ENCODE measurements at places on chromosomes 5 and 9.

DNA sequence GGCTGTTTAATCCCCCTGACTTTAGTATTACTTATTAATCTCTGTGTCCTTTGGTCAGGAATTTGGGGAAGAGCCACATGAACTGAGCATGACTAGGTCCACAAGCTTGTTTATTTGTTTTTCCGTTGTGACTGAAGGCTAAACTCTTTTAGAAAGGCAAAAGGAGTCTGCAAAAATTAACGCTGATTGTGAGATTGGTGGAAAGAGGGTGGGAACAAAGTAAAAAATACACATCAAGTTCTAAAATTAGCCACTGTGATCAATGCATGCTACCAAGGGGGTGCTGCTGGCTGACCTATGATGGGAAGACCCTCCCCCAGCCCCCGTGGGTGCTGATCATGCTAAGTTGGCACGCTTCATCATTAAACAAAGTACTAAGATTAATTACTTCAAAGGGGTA lies 356.8 kb downstream of the ADGRV1 start:
- no peak for DNase-seq

DNA sequence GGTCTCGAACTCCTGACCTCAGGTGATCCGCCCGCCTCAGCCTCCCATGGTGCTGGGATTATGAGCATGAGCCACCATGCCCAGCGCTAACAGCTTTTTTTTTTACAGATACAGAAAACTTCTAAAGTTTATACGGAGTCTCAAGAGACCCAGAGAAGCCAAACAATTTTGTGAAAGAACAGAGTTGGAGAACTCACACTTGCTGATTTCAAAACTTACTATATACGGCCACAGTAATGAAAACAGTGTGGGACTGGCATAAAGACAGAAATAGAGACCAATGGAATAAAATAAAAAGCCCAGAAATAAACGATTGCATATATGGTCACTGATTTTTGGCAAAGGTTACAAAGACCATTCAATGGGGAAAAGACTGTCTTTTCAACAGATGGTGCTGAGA lies 85.6 kb upstream of the CACNA1B start:
- DNase-seq, result no peak

DNA sequence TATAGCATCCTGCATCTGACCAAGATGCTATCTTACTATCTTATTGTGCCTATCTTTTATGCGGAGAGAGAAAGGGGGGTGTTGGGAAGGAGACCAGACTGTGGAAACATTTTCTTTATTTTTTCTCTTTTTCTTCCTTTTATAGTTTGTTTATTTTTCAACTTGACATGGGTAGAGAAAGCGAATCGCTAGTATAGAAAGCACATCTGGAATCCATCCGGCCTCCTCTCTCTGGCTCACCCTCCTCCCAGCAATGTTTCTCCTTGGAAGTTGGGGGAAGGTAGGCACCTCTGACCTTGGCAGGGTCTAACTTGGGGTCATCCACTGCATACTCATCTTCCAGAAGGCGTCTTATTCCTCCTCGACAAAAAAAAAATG lies 3.9 kb downstream of the S1PR3 start:
- no peak for DNase-seq

DNA sequence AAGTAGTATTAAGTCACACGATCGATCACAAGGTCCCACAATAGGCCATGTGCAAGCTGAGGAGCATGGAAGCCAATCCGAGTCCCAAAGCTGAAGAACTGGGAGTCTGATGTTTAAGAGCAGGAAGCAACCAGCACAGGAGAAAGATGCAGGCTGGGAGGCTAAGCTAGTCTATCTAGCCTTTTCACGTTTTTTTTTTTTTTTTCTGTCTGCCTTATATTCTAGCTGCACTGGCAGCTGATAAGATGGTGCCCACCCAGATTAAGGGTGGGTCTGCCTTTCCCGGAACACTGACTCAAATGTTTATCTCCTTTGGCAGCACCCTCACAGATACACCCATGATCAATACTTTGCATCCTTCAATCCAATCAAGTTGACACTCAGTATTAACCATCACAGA lies 6.5 kb downstream of the PPIP5K2 start:
- no peak for DNase-seq

DNA sequence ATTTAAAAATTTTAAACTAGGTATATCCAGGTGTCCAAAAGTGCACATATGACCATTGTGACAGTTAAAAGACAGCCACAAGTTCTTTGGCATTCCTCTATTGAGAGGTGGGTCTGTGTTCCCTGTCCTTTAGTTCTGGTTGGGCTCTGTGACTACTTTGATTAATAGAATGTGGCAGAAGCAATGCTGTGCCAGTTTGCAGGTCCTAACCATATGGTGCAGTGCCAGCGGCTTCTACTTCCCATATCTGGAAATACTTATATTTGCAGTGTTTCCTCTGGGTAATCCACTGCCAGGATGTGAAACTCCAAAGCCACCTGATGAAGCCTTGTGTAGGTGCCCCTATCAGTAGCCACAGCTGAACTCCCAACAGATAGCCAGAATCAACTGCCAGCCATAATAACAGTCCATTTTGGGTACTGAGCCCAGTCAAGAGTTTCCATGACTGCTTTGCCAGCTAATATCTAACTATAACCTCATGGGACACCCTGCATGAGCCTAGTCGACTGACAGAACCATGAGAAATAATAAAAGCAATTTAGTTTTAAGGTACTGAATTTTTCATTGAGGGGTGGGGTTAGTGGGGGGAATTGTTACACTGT lies 361.0 kb upstream of the SEMA6A start:
- DNase-seq, result no peak

DNA sequence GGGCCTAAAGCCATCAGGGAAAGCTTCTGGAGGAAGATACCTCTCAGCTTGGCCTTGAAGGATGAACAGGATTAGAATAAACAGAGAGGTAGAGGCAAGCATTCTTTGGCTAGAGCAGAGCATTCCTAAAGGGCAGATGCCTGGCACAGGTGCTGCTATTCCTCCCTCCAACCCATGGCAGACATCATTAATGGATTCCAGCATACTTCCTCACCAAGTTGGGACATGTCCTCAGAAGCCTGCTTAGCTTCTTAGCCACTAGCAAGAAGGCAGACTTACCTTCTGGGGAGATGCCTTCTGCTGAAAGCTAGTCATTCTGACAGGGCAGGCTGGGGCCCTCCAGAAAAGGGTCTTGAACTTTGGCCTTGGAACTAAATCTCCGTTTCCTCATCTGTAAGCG lies 122.0 kb downstream of the RGS3 start:
- DNase-seq, result no peak

- DNase-seq, result no peak
These were observed 422.0 kb downstream of the YTHDC2 start for GRCh38 chr5:113935453-113935852.

GRCh38 chr5:115673596-115673995 lies 47.8 kb upstream of the TMED7 start:
- DNase-seq, result no peak

DNA sequence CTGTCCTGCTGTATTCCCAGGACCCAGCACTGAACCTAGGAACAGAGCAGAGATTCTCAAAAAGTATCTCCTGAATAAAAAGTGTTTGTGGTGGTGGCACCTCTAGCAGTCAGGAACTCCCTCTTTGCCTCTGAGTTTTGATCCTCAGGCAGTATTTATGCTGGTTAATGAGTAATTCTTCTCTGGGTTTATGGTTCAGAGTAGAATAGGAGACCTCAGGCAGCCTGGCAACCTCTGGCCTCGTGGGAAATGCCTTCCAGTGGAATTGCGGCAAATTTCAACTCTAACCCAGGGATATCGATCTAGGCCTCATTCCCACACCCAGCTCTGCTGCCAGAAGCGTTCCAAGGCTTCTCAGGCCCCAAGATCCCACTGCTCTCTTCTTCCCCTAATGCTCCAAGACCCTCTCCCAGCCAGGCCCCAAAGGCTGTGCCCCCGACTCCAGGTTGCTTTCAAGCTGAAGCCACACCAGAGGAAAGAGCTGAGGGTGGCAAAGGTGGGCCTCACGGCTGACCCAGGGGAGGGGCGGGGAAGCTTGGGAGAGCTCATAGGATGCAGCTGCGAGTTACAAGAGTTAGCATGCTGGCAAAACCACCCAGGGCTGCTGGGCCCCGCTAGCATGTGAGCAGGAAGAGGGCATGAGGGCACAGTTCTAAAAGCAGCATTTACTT lies 10.9 kb upstream of the HDHD3 start:
- no peak for DNase-seq

- DNase-seq, result no peak
These were observed 8.8 kb downstream of the SPIN1 start for GRCh38 chr9:88396836-88397577.

DNA sequence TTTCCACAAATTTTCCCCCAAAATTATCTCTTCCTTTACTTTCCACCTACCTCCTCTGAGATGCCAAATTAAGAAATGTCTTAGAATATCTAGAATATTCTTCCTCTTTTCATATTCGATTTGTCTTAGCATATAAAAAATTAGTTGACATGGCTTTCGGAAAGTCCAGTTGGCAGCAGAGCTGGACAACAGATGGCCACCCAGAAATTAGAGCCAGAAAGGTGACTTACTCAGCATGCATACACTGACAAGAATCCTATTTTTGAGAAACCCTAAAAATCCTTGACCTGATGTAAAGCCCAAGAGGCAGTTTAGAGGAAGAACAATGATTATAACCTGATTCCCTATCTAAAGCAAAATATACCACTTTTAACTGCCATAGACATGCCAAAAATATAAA lies 22.0 kb downstream of the TMEM167A start:
- no peak for DNase-seq

- no peak for DNase-seq
These were observed 56.0 kb upstream of the HMHB1 start for GRCh38 chr5:143755966-143756365.

- DNase-seq, result peak; percentile 47
These were observed 76.9 kb upstream of the HTR4 start for GRCh38 chr5:148730942-148731898.

- DNase-seq, result no peak
These were observed 92.5 kb upstream of the RARS1 start for GRCh38 chr5:168393773-168394172.

DNA sequence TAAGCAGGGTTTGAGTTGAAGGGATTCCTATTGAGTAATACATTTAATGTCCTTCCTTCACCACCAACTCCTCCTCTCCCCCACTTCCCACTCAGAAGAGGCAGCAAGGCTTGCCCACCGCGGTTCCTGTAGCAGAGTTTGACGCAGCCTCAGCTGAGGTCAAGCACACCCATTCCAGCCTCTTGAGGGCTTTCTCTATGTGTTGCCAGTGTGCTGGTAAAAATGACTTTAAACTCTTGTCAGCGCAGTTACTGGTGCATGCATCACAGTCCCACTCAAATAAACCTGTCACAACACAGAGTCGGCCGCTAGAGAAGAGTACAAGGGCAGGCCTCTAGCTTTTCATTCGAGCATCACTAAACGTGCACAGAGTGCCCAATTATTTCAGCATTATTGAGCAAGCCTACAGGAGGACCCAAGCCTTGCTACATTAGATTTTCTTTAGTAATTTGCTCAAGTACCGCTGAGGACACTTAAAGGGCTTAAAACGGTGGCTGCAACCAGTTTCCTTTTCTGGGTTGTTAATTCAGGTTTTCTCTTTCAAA lies 79.6 kb downstream of the TLE4 start:
- DNase-seq, result no peak

DNA sequence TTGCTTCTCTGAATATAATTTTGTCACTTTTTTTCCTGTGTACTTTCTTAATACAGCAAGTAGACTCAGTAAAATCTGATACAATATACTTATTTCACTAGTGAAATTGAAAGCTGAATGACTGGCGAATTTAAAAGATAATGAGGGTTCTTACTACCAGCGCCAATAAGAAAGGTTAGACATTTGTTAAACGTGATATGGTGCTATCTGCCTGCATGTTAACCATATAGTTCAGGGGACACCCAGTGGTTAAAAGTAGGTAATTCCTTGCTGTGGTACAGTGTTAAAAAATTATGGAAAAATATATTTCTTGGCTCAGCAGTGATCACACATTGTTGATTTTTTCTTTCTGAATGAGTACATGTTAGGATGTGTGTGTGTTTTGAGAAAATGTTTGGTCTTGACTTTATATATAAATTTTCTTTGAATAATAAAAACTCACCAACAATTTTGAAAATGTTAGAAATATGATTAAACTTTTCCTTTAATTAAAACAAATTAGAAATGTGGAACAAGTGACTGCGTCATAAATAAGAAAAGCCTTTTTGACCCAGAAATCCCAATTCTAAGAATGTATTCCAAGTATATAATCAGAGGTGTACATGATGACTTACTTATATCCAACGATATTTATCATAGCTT lies 25.8 kb downstream of the CAST start:
- no peak for DNase-seq

GRCh38 chr9:133224762-133225161 lies 15.7 kb upstream of the OBP2B start:
- DNase-seq, result no peak

DNA sequence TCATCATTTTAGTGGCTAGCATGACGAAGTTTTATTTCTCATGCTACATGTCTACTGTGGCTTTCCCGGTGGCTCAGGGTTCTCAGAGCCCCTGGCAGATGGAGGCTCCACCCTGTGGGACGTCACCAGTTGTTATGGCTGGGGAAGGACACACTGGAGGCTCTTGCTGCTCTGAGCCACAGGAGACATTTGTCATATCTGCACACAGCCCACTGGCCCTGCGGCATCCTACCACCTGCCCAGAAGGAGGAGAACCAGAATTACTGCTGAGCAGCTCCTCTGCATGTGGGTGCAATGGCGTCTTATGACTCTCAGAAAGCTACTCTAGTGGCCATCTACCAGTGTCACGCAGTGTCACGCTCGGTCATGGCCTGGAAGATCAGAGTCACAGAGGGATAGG lies 6.6 kb downstream of the OR13J1 start:
- no peak for DNase-seq

DNA sequence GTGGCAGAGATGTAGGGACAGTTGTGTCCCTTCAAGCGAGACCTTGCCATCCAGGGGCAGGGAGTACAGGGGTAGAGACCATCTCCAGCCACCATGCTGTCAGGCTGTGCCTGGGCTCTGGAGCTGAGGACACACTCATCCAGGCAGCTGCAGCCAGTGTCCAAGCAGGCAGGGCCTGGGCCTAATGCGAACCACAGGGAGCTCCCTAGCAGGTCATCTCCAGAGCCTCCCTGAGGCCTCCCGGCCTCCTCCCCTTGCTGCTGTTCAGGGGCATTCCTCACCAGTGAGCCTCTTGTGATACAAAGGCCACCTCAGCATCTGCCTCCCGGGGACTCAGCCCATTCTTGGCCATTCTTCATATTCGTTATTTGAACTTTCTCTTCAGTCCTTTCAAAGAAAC lies 35.0 kb downstream of the TPPP start:
- no peak for DNase-seq

- no peak for DNase-seq
These were observed 4.2 kb upstream of the RASA1 start for GRCh38 chr5:87263498-87263897.

GRCh38 chr5:109161914-109162683 lies 247.7 kb downstream of the PJA2 start:
- DNase-seq, result no peak

DNA sequence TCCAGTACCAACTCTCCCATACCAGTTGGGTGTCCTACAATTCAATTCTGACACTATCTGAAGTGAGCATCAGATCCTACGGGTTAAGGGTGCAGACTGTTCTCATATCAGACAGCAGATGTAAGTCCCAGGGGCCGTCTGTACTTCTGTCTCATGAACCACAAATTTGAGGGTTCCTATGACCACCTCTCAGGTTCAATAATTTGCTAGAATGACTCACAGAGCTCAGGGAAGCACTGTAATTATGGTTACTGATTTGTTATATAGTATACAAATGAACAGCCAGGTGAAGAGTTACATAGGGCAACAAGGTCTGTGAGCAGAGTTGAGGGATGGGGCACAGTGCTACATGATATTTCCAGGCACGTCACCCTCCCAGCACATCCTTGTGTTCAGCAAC lies 499.1 kb downstream of the DMAC1 start:
- no peak for DNase-seq

GRCh38 chr5:152532714-152533113 lies 127.6 kb upstream of the NMUR2 start:
- no peak for DNase-seq

- DNase-seq, result no peak
These were observed 221.2 kb downstream of the TMEM167A start for GRCh38 chr5:82855893-82856550.

Measured in stimulated activated CD4-positive, alpha-beta T cell treated with anti-CD3 and anti-CD28 coated beads, Interleukin-4, amount 100 ng/mL, for 4 hours (primary cell).